ENCODE measurements at places on chromosomes 5 and 9. TPM values are rescaled to one million over a fixed set of nuclear protein-coding genes. Genes with fewer than 3 reads are reported as not detected.

Gene RNF183
- total RNA-seq = 3.6 TPM

DNA sequence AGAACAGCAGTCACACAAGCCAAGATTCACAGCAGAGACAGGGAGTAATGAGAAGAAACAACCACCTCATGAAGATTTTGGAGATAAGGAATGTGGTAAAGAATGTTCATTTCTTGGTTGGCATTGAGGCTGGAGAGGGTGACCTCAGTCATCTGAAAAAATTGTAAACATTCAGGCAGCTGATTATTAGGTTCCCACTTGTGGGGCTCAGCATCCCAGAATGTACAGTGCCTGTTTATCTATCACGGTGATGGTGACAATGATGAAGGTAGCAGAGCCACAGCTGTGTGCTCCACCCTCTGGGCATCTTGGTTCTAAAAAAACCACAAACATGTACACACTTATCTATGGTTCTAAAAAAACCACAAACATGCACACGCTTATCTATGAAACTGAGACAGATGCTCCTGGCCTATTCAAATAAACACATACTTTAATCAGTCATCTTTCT, 143.9 kb upstream of the MOCS2 start:
- DNase-seq = no peak

GRCh38 chr5:64811050-64811640, 42.4 kb downstream of the CWC27 start:
- no peak for DNase-seq

Gene IFNA21
- total RNA-seq = not detected

- peak; percentile 45 for DNase-seq
Measured at GRCh38 chr5:160773646-160774410, 78.2 kb downstream of the ATP10B start.

Gene HAVCR2
- 14.6 TPM for total RNA-seq

GRCh38 chr5:135839566-135839965, 5.1 kb downstream of the SLC25A48 start:
- no peak for DNase-seq

- DNase-seq = no peak
Measured at GRCh38 chr5:131322926-131323325, 59.1 kb downstream of the CDC42SE2 start.

GRCh38 chr9:23821375-23822181, 4.5 kb downstream of the ELAVL2 start:
- DNase-seq = peak; percentile 77

GRCh38 chr5:144237851-144238250, 67.2 kb downstream of the KCTD16 start:
- DNase-seq = no peak

Gene NDUFS4
- 73.9 TPM for total RNA-seq

GRCh38 chr9:13322828-13323550, 43.5 kb upstream of the MPDZ start:
- DNase-seq = no peak

- DNase-seq = no peak
Measured at GRCh38 chr5:153626836-153627235, 136.4 kb downstream of the GRIA1 start.

DNA sequence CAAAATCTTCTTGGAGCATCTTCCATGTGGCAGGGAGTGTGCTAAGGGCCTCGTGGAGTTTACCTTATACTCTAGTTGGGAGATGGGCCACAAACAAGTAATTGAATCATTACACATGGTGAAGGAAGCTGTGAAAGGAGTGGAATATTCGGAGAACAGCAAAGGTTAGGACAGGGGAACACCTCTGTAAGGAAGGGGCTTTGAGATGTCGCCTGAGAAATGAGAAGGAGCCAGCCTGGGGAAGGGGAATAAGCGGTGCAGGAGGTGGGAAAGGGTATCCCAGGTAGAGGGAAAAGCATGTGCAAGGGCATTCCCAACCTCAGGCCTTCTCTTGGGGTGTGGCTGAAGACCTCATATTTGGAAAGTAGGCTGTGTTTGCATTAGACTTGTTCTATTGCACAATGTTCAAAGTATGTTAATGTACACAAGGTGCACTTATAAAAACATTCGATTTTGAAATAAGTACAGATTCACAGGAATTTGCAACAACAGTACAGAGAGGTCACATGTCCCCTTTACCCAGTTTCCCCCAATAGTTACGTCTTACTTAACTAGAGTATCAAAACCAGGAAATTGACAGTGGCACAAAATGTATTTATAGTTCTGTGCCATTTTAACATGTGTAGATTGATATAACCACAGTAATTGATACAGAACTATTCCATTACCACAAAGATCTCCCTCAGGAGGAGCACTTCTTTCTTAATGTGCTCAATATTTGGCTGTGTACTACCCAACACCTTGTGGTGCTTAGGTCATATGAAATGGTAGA, 2.4 kb upstream of the STOM start:
- no peak for DNase-seq

Gene CDKN2B
- 1.8 TPM for total RNA-seq

GRCh38 chr5:11531811-11532555, 372.3 kb downstream of the CTNND2 start:
- DNase-seq = no peak

Gene ANKRD20A1
- total RNA-seq = 4.2 TPM

DNA sequence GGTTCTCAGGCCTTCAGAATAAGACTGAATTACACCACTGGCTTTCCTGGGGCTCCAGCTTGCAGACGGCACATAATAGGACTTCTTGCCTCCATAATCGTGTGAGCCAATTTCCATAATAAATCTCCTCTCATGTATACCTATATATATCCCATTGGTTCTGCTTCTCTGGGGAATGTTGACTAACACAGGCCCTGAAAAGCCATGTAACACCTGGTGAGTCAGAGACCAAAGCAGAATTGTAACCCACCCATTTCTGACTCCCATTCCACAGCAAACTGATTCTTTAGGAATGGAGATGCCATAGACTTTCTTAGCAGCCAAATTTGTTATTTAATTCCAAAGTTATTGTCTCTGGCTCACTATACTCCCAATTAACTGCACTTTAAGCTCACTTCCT, 85.4 kb upstream of the AGXT2 start:
- no peak for DNase-seq

DNA sequence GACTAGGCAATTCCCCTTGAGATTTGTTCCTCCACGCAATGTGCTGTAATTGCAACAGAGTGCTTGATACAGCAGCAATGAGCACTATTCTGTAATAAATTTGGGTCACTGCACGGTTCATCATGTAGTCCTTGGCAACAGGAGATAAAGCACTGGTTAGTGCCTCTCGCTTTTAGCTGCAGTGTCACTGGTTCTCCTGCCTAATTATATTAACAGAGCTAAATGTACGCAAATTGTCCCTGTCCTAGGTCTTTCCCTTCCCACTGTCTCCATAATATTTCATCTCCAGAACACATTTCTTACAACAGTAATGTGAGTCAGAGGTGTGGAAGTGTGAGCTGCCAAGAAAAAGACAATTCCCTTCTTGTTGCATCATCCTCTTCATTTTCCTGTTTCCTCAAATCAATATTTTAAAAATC, 553.1 kb downstream of the ZNF608 start:
- no peak for DNase-seq

DNA sequence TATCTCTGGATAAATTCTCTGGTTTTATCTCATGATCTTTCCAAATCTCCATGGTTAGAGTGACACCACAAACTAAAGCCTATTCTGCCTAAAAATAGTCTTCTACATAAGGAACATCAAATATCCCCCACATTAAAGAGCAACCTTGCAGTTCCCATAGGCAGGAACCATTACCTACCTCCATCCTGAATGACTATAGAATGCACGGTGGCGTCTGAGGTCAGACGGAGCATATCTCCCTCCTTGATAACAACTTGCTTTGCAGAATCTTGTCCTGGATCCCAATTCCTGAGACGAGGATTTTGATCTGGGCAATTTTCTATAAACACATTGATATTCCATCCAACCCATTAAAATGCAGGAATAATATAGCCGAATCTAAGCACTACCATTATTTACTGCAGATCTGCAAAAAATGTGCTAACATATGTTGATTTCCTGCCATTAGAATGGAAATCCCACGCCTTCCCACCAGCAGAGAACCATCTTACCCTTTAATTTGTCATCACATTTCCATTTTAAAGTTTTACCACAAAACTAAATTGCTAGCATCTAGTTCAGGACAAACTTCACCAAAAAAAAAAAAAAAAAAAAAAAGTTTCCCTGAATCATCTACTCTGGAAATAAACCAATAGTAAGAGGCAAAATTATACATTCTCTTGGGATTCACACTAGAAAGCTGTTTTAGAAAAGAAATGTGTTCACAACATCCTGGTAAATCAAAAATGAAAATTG, 22.1 kb downstream of the CEMIP2 start:
- no peak for DNase-seq

Gene DIPK1B
- 7.5 TPM for total RNA-seq

Gene C5orf52
- total RNA-seq = not detected

DNA sequence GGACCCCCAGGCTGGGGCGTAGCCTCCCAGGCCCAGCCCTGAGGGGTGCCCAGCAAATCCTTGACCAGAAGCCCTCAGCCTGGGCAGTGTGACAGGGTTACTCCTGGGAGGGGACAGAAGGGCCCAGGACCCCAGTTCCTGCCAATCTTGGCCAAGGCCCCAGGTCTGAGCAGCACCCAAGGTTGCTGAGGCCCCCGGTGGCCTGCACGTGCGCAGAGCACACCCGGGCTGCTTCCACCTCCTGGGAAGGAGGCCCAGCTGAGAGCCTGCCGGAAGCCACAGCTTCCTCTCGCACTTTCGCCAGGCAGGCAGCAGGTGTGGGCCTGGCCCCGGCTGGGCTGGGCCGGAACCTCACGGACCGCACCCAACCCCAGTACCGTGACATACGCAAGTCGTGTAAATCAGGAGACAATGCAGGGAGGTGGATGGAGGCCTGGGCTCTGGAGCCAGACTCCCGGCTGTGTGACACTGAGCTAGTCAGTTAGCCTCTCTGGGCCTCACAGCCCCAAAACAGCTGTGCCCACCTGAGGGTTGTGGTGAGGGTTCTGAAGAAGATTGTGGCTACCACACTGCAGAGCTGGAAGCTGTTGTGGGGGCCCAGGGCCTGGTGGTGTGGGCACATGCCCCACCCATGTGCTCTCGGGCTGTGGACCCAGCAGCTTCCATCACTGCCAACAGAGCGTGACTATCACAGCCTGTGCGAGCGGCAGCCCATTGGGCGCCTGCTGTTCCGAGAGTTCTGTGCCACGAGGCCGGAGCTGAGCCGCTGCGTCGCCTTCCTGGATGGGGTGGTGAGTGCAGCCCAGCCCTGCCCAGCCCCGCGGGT, 5.1 kb downstream of the GRK6 start:
- DNase-seq = no peak

Gene CCL21
- total RNA-seq = 92.8 TPM

GRCh38 chr9:18994263-18994916, 38.6 kb downstream of the SAXO1 start:
- DNase-seq = peak; percentile 81

DNA sequence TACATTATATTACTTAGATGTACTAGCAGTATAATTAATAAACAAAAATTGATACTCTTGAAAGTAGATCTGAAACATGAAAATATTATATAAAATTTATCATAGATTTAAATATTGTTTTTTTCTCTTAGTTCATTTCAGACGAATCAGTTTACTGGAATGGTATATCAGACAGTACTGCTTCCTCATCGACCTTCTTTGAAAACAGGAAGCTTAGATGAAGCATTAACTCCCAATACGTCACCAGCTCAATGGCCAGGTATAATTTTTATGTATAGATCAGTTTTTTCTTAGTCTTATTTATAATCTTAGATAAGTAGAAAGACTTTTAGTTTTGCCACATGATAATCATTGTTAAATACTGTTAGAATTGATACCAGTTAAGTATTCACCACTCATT, 106.3 kb downstream of the DMXL1 start:
- no peak for DNase-seq

Gene PDCD1LG2
- 2.4 TPM for total RNA-seq

DNA sequence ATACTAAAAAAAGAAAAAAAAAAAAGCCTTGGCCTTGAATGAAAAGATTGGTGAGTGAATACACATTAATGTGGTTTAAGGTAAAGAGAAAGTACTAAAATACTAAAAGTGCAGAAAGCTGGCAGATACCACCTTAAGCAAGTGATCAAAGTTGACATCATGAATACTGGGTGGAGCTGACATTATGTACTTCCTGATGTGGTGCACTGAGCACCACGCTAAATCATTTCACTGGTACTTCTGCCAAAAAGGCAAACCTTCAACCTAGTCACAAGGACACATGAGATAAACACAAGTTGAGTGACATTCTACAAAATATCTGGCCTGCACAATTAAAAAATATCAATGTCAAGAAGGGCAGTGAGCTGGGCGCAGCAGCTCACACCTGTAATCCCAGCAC, 33.8 kb upstream of the PANK3 start:
- DNase-seq = no peak

GRCh38 chr9:38090170-38090569, 21.1 kb upstream of the SHB start:
- no peak for DNase-seq

DNA sequence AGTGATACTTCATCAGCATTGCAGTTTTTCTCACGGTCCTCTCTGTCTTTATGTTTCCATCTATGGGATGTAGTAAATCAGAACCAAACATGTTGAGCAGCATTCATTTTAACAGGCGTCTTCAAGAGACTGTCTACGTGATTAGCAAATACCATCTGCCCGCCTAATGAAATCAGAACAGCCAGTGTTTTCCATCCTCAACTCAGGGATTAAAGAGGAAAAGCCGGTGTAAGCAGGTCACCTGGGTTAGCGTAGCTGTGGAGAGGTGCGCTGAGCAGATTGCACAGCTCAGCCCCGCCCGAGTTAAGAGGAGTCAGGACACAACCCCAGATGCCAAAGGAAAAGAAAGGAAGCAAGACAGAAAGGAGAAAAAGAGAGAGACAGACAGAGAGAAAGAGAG, 54.3 kb upstream of the ANKRD33B start:
- no peak for DNase-seq

- no peak for DNase-seq
Measured at GRCh38 chr5:124574521-124575436, 171.7 kb downstream of the ZNF608 start.

GRCh38 chr9:123990427-123990826, 21.1 kb upstream of the LHX2 start:
- no peak for DNase-seq

DNA sequence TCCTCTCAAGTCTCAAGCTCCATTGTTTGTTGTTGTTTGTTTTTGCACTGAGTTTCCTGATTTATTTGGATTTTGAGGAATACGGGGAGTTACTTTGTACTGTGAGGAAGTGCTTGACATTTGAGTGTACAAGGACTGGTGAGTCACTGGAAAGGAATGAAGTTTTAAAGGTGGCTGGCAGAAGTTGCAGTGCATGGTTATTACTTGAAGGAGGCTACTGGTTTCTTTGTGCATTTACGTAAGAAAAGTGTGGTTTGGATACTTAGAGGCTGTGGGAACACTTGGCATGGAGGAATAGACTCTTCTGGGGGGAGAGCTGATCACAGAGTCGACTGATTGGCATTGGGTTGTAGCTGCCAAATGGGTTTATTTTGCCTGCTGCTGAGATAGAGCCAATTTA, 919.0 kb downstream of the TAF11L14 start:
- no peak for DNase-seq

Gene GPRIN1
- total RNA-seq = 1.3 TPM

Gene OTULINL
- total RNA-seq = 10.8 TPM

Gene MRPL50
- 12.1 TPM for total RNA-seq

GRCh38 chr5:164597293-164597900, 1092.0 kb downstream of the MAT2B start:
- DNase-seq = no peak

Gene GABBR2
- 0.06 TPM for total RNA-seq

Gene C9
- 4.5 TPM for total RNA-seq

Gene NUTM2G
- not detected for total RNA-seq

Gene ARHGEF39
- 0.72 TPM for total RNA-seq
